ENCODE measurements at places on chromosomes 16 and 17.

DNA sequence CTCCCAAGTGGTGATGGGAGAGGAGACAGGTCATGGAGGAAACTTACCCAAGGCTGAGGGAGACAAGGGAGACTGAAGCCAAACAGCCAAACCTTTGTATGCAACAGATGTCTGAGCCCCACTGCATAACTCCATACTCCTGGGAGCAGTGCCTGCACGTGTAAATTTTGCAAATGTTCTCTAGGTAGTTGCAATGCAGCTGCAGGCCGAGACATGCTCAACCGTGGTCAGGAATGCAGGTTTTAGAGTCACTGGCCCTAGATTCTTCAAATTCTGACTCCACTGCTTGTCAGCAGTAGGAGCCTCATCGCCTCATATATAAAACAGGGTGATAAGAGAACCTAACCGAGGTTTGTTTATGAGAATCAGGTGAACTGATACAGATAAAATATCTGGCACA lies 11.5 kb downstream of the DYNLRB2 start:
- DNase-seq: no peak

- no peak for DNase-seq
Measured at GRCh38 chr17:82037889-82038195, 345 bp upstream of the DCXR start.

DNA sequence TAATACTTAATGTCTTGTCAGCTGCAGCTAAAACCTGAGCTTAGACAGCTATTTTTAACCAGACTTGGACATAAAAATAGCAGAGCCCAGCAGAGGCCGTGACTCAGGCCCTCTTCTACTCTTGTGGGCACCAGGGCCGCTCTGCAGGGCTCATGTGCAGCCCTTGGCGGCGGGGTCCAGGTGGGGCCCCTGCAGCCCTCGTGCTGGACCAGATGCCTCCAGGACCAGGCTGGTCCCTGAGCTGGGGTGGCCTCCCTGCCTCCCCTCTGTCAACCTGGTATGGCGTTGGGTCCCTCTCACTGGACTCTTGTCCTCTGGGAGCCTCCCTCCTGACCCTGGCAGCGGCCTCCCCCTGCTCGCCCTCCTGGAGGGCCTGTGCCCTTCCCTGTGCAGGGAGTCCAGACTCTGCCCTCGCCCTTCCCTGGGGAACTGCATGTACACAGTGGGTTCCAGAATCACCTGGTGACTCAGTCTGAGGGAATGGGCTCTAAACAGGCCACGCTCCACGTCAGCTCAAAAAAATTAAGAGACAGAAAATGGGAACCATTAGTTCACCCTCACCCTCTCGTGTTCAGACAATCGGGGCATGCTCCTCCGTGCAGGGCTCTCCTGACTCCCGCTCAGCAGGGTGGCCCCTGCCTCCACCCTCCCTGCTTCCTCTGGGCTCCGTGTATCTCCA lies 9.7 kb downstream of the CDK5R1 start:
- DNase-seq: no peak

GRCh38 chr17:40241252-40241834 lies 22.2 kb downstream of the WIPF2 start:
- no peak for DNase-seq

DNA sequence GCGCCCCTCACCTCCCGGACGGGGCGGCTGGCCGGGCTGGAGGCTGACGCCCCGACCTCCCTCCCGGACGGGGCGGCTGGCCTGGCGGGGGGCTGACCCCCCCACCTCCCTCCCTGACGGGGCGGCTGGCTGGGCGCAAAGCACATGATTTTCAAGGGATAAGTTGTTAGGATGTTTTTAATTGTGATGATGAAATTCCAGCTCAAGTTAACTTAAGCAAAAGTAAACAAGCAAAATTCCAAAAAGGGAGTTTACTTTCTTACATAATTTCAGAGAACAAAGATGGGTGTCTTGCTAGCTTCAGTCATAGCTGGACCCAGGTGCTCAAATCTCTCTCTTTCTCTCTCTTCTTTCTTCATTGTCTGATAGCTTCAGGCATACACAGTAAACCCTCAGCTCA lies 33.6 kb upstream of the MED9 start:
- DNase-seq: no peak

DNA sequence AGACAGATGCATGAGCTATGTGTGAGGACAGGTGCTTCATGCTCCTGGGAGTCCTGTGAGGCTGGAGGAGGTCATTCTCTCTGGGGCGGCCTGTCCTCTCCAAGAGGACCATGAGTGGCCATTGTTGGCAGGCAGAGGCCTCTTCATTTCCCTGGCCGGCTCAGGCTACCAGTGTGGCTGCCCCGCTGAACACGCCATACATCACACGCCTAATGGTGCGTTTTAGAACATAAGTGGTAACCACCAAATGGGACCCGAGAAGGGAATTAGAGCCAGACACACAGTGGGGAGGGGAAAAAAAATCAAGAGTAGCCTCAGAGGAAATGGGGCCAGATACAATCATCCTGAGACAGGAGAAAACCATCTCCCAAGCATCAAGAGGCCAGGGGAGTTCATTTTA lies 140.0 kb downstream of the SPACA3 start:
- no peak for DNase-seq

- no peak for DNase-seq
Measured at GRCh38 chr16:5581908-5582307, 484.3 kb upstream of the EEF2KMT start.

- DNase-seq: no peak
Measured at GRCh38 chr16:28898266-28898665, 20.0 kb downstream of the ATP2A1 start.

- DNase-seq: no peak
Measured at GRCh38 chr16:52035436-52035835, 511.5 kb downstream of the TOX3 start.

DNA sequence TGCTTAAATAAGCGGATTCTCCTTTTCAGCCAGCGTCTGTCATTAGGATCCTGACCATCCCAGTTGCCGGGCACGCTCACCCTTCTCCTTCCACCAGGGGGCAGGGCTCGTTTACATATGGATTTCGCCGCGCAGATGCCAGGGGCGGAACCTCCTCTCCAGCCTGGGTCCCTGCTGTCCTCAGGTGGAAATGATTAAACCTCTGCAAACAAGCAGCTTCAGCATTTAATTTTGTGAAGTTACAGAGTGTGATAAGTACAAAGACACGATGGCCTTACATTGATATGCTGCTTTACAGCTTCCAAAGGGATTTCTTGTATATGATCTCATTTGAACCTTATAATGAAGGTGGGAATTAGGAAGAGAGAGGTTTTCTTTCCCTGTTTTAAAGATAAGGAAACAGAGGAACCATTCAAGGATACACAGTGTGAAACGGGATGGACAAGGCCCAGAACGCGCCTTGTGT lies 3.9 kb upstream of the KRT28 start:
- DNase-seq: peak; percentile 33

- DNase-seq: no peak
Measured at GRCh38 chr17:61054436-61054835, 345.2 kb upstream of the TBX2 start.

- DNase-seq: no peak
Measured at GRCh38 chr16:21301895-21302291, 23.8 kb upstream of the CRYM start.

DNA sequence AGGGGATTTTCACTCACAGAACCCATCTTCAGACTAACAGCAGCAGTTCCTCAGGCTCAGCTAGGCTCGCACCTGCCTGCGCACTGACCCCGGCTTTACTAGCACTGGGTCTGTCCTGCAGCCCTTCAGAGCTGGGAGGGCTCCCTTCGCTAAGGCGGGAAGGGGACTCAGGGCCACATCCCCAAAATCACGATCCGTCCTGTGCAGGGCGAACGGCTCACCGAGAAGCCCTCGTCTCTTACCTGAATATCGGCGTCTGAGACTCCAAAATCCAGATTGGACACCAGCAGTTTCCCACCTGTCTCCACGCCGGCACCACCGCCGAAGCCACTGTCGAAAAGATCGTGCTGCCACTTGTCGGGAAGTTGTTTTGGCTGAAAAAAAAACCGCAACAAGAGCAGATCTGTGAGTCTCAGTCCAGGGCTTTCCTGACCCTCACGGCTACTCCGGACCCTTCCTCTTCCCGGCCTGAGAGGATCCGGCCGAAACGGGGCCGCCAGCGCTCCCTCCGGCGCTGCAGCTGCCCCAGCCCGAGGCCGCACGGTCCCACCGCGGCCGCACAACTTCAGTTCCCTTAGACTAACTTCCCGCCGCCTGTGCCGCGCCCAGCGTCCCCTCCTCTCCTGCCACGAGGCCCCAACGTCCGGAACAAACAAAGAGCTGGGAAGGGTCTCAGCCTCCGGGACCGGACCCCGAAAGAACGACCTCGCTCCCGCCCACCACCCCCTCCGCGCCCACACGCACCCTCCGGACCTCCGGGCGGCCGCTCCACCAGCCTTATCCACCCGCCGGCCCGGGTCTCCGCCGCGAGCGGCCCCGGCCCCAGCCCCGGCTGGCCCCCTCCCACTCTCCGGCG lies 711 bp downstream of the ALYREF start:
- no peak for DNase-seq

- DNase-seq: no peak
Measured at GRCh38 chr17:47220531-47220999, 11.4 kb downstream of the MYL4 start.

- no peak for DNase-seq
Measured at GRCh38 chr16:49183911-49184310, 97.7 kb downstream of the CBLN1 start.

GRCh38 chr16:48613061-48613957 lies 3.3 kb upstream of the N4BP1 start:
- DNase-seq: peak; percentile 29

Measured in stimulated activated CD4-positive, alpha-beta T cell treated with anti-CD3 and anti-CD28 coated beads, Interleukin-1b, Interleukin-23, amount 100 ng/mL, for 1 hour (primary cell).